ENCODE measurements at places on chromosomes 11 and 22.

DNA sequence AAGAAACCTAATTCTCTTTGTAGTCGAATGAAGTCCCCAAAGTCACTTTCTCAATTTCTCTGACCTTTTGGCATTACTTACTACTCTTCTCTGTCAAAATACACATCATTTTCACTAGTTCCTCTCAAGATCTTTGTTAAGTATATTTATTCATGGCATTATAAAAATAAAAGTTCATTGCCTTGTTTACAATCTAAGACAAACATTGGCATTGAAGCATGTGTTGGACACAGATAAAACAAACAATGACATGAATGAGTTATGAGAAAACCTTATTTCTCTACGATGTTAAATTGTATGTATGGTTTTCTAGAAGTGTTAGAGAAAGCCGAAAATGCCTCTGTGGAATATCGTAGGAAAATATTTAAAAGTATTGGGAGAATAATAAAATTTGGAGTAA is 8.6 kb upstream of the OR51G1 start:
- no peak for DNase-seq

DNA sequence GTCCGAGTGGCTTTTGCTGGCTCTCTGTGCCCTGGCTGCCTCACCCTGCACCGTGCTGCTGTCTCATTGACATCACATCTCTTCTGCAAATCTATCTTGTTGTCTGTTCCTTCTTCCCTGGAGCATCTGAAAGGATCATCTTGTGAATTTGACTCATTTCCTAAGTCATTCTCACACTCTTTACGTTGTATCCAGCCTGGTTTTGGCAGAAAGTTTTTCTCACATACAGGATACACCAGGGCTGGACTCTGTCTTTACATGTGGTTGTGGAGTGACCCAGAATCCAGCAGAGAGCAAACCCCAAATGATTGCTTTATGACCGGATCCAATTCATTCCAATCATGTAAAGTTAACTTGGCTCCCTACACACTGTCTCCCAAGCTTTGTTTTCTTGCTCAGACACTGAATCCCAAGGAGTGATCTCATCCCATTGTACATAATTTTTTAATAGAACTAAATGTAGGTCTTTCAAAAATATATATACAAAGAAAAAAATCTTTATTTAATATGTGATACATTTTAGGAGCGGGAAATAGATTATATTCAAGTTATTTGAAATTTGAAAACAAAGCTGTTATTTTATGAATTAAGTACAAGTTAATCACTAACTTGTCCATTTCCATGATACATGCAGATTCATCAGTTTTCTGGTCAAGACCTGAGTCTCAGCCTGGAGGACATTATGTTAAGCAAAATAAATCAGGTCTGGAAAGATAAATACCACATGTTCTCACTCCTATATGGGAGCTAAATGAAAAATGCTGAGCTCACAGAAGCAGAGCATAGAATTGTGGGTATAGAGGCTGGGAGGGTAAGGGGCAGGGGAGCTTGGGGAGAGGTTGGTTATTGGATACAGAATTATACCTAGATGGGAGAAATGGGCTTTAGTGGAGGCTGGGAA is 2.9 kb upstream of the RFPL1 start:
- DNase-seq: no peak

- DNase-seq: no peak
Measured at GRCh38 chr11:65503949-65504673, 5.3 kb downstream of the MALAT1 start.

- no peak for DNase-seq
Measured at GRCh38 chr11:122681070-122681469, 25.5 kb downstream of the UBASH3B start.

DNA sequence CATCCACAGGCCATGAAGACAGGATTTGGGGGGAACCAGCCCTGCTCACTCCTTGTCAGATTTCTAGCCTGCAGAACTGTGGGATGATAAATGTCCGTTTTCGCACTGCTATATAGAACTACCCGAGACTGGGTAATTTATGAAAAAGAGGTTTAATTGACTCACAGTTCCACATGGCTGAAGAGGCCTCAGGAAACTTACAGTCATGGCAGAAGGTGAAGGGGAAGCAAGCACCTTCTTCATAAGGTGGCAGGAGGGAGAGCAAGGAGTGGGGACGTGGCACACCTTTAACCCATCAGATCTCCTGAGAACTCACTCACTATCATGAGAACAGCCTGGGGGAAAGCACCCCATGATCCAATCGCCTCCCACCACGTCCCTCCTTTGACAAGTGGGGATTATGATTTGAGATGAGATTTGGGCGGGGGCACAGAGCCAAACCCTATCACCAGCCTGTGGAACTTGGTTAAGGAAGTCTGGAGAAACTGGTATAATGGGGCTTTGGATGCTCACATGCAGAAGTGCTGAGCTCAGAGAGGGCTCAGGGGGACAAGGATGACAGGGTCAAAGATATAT is 50.7 kb downstream of the MYEOV start:
- no peak for DNase-seq

DNA sequence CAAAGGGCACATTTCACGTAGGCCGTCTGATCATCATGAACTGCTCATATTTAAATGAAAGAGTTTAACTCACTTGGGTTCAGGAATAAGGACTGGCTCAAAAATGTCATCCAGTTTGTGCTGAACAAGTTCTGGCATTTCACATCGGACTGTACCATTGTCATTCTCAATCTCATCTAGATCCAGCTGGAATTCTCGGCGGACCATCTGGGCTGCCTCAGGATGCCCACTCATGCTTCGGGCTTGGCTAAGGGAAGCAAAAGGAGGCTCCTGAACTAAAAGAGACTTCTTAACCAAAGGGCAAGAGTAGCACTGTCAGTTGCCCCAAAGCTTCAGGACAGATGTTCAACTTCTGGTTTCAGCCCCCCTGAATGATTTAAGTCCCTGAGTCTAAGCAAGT is 40.2 kb downstream of the F2 start:
- DNase-seq: no peak

DNA sequence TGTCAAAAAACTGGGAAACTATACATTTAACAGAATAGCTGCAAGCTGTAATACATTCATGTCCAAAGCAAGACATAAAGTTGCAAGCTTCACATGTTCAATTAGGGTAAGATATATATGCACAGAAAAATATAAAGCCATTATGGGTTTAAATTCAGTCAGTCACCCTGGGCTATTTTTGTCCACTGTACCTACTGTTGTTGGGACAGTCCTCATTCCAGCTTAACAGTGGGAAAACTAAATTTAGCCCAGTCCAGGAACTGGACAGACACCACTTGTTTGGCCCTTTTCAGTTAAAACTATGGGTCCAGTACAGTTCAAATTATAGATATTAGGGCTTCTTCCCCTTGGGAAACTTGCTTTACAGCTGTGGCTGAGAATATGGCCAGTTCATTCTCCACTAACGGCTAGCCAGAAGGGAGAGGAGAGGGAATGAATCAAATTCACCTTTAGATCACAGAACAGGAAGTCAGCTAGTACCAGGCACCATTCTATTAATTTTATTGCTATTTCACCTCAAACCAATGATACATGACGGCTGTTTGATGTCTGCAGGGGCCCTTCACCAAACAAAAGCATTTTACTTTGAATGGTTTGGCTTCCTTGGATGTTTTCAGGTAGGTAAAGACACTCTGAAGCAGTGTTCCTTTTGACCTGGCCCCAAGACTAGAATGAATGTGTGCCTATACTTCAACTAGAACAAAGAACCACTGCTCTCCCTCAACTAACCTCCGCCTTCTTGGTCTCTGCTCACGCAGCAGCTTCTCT is 22.2 kb downstream of the ZNF280B start:
- DNase-seq: no peak

GRCh38 chr22:23115369-23115768 is 26.4 kb downstream of the RSPH14 start:
- no peak for DNase-seq

DNA sequence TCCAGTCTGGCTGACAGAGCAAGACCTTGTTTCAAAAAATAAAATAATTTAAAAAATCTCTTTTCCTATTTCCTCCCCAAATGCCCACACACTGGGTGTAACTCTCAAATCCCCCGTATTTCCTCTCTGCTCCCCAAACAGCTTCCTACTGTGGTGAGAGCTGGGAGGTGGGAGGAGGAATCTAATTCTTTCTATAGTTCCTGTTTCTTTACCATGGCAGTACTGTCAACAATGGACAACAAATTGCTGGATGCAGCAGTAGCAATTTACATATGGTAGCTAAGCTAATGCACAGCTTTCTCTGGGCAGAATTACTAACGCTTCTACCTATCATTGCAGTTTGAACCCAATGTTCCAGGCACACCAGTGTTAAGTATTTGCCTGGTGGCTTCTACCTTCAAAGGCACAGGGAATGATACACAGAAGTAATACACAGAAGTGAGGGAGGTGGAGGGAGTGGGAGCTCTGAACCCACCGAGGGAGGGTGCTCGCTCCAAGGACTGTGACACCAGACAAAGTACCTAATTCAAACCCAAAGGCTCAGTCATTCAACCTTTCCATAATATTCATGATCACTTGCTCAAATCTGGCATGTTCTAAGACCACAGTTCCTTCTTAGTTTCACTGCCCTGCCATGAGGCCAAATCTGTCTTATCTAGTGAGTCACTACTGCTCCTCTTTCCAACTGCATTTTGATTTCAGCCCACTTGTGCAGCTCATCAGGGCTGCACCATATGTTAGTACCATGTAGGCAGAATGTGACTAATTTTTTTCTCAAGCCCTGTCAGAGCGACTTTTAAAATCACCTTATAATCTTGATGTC is 37.9 kb downstream of the CELF1 start:
- DNase-seq: no peak

DNA sequence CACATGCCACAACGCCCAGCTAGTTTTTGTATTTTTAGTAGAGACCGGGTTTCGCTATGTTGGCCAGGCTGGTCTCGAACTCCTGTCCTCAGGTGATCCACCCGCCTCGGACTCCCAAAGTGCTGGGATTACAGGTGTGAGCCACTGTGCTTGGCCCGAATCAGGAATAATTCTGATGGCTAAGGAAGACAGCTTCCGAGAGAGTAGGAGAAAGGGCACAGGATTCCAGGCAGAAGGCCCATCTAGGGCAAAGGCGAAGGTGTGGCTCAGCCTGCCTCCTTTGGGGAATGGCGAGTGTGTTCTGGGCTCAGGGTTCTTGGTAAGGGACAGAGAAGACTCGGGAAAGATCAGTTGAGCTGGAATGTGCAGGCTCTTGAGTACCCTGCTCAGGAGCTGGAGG is 1.6 kb upstream of the SYCE3 start:
- no peak for DNase-seq

- no peak for DNase-seq
Measured at GRCh38 chr11:35792148-35792845, 129.7 kb downstream of the TRIM44 start.

DNA sequence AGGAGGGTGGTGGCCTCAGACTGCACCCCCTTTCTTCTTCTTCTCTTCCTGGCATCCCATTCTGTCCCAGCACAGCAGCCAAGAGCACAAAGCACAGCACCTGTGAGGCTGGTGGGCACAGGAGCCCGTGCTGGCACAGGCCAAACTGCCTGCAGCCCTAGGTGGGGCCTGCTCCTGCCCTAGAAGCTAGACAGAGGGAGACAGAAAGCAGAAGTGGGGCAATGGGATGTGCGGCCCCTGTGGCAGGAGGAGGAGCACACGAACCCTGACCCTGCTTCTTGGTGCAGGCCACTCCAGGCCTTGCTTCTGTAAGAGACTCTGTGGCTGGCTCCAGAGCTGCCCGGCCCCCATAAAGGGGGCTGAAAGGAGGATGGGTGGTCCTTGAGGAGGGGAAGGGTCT is 3.9 kb upstream of the PTS start:
- no peak for DNase-seq

DNA sequence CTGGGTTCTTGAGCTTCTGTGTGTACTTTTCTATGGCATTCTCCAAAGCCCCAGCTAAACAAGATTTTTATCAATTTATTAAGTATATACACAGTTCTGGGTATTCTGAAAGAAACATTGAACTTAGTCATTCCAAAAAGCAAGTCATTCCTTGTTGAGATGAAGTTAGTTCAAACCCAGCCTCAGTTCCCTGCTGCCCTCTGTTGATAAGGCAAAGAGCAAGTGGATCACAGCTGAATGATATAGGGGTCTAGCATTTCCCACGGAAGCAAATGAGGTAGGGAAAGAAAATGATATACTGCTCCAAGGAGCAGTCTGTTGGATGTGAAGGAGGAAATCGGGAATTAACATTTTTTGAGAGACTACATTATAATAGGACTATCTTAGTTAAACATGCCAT is 841.8 kb upstream of the TENM4 start:
- DNase-seq: no peak

- DNase-seq: no peak
Measured at GRCh38 chr11:100940111-100940510, 189.5 kb downstream of the PGR start.

Measured in stimulated activated CD8-positive, alpha-beta memory T cell treated with anti-CD3 and anti-CD28 coated beads, Interleukin-2, amount 100 ng/mL, for 1 hour (primary cell).